Activated T-helper 1 cell treated with anti-CD3 and anti-CD28 coated beads, Interleukin-12 subunit alpha, Interleukin-12 subunit beta, Interleukin-2, Interleukin-4 antibody, amounts not matched to agents 30 ng/mL and 10 ng/mL and 1 ng/mL, durations not matched to agents 14 hours and 24 hours and 36 hours (primary cell): ENCODE measurements at places on chromosomes 13 and 19.

- peak overlapping the region; percentile 97 for H3K4me3 ChIP-seq
- H3K4me1 ChIP-seq, result peaks cover 23% of the 10 kb centered on the region
- H3K27ac ChIP-seq, result peak overlapping the region; percentile 93
Measured at GRCh38 chr19:54186934-54187381, 2.4 kb downstream of the MBOAT7 start.

DNA sequence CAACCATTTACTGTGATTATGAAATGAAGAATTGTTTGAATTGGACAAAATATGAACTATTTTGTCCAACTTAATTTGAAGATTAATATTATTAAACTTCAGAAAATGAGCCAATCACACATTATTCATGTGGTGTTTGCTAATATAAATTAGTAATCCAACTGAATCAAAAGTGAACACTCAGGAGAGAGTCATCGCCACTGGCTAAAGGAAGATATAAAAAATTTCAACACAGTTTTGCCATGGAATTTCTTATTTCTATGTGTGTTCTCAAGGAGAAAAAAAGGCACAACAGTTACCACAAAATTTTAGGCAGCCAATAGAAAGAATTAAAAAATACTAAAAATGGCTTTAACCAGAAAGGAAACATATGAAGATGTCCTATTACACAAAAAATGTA is 2683.8 kb downstream of the PCDH9 start:
- no peak overlapping the region for H3K4me3 ChIP-seq
- no peaks in the 10 kb centered on the region for H3K27me3 ChIP-seq
- DNase-seq, result no peak
- H3K36me3 ChIP-seq, result no peaks in the 10 kb centered on the region

DNA sequence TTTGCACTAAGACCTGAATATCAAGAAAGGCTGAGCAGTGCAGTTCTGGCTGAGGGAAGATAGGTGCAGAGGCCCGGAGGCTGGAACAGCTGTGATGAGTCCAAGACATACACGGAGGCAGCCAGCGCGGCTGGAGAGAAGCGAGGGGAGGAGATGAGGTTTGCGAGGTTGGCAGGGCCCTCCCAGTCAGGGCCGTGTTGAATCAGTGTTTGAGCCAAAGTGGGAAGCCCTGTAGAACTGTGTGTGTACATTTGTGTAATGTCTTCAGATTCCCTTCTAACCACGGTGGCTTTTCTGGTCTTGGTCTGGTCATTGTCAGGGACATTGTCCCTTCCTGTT is 34.9 kb downstream of the PAK4 start:
- H3K36me3 ChIP-seq, result no peaks in the 10 kb centered on the region
- H3K4me3 ChIP-seq, result no peak overlapping the region
- no peak for DNase-seq
- no peaks in the 10 kb centered on the region for H3K27me3 ChIP-seq
- peaks cover 5% of the 10 kb centered on the region for H3K4me1 ChIP-seq
- no peak overlapping the region for H3K27ac ChIP-seq

GRCh38 chr13:51645761-51646670 is 61.8 kb downstream of the WDFY2 start:
- no peak for DNase-seq
- H3K36me3 ChIP-seq, result peaks cover 3% of the 10 kb centered on the region
- no peak overlapping the region for H3K4me3 ChIP-seq
- no peaks in the 10 kb centered on the region for H3K27me3 ChIP-seq

DNA sequence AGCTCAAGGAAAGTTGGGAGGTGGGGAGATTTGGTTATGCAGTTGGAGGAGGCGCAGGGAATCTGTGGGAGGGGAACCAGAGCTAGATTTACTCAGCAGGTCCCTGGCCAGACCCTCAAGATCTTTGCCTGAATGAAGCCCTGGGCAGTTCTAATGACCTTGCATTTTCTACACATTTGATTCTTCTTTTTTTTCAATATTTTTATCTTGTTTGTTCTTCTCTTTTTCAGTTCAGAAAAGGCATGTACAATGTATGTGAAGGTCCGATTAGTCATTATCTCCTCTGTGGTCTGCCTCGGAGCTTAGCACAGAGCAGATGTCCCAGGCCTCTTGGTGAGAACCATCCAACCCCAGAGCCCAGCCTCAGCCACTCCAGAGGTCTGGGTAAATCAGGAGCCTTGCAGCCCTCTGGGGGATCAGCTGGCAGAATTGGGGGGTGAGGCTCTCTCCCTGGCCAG is 24.2 kb downstream of the SERP2 start:
- no peak for DNase-seq
- no peak overlapping the region for H3K4me3 ChIP-seq
- H3K27me3 ChIP-seq, result peaks cover 2% of the 10 kb centered on the region
- H3K4me1 ChIP-seq, result no peaks in the 10 kb centered on the region
- no peaks in the 10 kb centered on the region for H3K36me3 ChIP-seq

DNA sequence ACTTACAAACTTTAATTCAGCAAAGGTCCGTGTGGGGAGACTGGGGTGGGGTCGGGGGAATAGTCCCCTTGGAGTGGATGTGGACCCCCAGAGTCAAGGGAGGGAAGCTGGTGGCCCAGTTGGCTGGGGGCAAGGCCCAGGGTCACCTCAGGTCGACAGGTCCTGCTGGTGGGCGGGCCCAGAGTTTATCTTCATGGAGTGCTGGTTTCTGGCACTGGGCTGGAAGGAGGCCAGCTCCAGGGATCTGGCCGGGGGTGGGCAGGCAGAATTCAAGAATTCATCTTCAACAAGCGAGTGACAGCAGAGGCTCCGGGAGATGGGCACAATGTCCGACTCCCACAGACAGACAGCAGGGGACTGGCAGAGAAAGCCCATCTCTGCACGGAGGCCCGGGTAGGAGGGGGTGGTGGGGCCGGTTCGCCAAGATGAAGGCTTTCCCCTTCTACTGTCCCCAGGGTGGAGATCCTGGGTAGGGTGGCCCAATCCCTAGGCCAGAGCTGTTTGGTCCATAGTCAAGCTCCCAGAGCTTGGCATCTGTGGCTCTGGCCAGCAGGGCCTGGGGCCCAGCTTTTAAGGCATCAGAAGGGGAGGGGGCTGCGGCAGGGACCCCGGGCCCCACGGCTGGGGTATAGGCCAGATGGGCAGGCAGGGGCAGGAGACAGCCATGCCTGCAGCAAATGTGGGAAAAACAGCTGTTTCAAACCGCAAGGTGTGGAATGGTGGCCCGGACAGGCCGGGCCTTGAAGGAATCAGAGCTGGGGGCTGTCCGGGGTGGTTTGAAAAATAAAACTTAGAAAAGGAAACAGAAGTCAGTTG is 622 bp upstream of the FDX2 start:
- peak overlapping the region; percentile 82 for H3K27ac ChIP-seq
- H3K27me3 ChIP-seq, result no peaks in the 10 kb centered on the region
- peak overlapping the region; percentile 94 for H3K4me3 ChIP-seq
- H3K4me1 ChIP-seq, result peaks cover 22% of the 10 kb centered on the region
- no peak for DNase-seq

DNA sequence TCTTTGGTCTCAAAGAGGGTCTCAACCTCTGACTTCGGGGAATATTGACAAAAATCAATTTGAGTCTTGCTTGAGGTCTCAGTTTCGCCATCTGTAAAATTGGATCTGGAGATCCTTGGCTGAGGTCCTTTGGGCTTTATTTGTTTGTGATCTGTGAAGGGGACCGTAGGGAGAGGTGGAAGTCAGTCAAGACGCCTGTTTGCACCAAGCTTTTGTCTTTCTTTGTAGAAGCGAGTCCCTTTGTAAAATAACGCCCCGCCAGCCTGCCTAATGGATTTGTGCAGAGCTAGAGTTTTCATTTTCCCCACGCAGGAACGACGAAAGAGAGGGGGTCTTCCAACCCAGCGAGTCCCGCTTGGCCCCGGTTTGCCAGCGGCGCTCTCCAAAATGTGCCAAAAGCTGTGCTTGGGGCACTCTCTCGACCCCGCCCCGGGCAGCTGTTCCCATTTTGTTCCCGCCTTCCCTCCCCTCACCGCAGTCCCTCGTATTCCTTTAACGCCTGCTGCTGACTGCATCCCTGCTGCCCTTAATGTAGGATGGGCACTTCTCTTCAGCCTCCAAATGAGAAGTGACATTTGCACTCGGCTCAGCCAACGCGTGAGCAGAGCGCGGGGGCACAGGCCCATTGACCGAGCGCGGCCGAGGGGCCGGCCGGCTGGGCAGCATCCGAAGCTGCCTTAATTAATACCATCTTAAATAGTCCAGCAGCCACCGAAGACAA is 13.0 kb downstream of the ZIC5 start:
- H3K27ac ChIP-seq, result peak overlapping the region; percentile 70
- peaks cover 75% of the 10 kb centered on the region for H3K27me3 ChIP-seq
- DNase-seq, result no peak

DNA sequence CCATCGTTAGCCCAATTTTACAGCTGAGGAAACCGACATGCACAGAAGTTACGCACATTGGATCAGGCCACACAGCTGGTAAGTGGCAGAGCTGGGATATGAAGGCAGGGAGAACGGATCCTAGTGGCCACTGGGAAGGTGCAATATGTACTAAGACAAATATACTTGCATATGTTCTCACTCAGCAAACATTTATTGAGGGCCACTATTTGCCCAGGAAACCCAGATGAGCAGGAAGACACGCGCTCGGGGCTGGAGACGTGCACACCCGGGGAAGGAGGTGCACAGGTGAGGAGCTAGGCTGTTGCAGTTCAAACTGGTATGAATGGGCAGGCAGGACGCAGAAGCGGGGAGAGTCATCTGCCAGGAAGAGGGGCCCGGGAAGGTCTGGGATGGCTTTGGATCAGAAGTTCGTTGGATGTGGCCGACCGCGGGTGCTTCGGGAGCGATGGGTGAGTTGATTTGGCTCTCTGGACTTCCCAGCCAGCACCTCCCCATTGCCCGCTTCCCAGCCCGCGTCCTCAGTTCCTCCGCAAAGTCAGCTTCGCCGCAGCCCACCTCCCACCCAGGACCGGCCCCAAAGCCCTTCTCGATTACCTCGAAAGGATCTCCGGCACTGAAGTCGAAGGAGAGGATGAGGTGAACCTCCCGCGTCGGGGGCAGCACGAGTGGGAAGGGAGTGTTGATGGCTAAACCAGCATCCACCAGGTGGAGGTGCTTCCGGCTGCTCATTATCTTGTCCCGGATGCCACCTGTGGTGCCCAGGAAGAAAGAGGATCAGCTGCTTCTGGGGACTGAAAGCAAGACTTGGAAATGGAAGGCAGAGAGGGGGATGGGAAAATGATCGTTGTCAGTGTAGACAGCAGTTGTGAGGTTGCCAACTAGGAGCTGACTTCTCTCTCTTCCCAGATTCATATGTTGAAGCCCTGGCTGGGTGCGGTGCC is 17.8 kb upstream of the CABP5 start:
- no peak for DNase-seq
- no peaks in the 10 kb centered on the region for H3K36me3 ChIP-seq
- H3K4me3 ChIP-seq, result no peak overlapping the region
- H3K4me1 ChIP-seq, result no peaks in the 10 kb centered on the region
- H3K27me3 ChIP-seq, result peaks cover 2% of the 10 kb centered on the region

- peak overlapping the region; percentile 44 for H3K4me3 ChIP-seq
- H3K27me3 ChIP-seq, result peaks cover 11% of the 10 kb centered on the region
- no peaks in the 10 kb centered on the region for H3K36me3 ChIP-seq
- peak overlapping the region; percentile 91 for H3K27ac ChIP-seq
- peaks cover 38% of the 10 kb centered on the region for H3K4me1 ChIP-seq
Measured at GRCh38 chr19:38429055-38429810, 3.2 kb upstream of the RASGRP4 start.
